ENCODE measurements at places on chromosomes 2 and 18. TPM values are rescaled to one million over a fixed set of nuclear protein-coding genes. Genes with fewer than 3 reads are reported as not detected.

Gene TRIM54
- not detected for polyA plus RNA-seq

Gene VPS4B
- polyA plus RNA-seq: 26.7 TPM

Gene SIX3
- not detected for polyA plus RNA-seq

Gene FMNL2
- 0.28 TPM for polyA plus RNA-seq

Gene PDE6D
- polyA plus RNA-seq: 25.9 TPM

Gene CHRNA1
- polyA plus RNA-seq: not detected

Gene FARP2
- 8.5 TPM for polyA plus RNA-seq

Gene GKN2
- polyA plus RNA-seq: not detected

Gene PROM2
- not detected for polyA plus RNA-seq

Gene SATB2
- polyA plus RNA-seq: 0.38 TPM

Gene NT5C1B
- polyA plus RNA-seq: not detected

DNA sequence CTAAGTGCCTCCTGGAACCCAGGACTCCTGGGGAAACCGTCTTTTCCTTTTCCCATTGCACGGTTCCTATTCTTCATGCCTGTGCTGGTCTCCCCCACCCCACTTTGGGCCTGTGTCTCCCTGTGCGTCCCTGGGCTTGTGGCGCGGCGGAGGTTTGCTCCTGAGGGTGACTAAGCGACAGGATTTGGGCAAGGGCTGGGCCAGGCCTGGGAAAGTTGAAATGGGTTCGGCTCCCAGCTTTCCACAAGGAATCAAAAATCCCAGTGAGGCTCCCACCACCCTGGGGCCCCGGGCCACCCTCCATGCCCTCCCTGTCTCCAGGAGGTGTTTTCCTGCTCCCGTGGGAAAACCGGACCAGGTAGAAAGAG is 197.6 kb downstream of the NDUFA10 start:
- DNase-seq: no peak

- no peak for DNase-seq
Measured at GRCh38 chr2:217074576-217075255, 214.9 kb upstream of the TNP1 start.

DNA sequence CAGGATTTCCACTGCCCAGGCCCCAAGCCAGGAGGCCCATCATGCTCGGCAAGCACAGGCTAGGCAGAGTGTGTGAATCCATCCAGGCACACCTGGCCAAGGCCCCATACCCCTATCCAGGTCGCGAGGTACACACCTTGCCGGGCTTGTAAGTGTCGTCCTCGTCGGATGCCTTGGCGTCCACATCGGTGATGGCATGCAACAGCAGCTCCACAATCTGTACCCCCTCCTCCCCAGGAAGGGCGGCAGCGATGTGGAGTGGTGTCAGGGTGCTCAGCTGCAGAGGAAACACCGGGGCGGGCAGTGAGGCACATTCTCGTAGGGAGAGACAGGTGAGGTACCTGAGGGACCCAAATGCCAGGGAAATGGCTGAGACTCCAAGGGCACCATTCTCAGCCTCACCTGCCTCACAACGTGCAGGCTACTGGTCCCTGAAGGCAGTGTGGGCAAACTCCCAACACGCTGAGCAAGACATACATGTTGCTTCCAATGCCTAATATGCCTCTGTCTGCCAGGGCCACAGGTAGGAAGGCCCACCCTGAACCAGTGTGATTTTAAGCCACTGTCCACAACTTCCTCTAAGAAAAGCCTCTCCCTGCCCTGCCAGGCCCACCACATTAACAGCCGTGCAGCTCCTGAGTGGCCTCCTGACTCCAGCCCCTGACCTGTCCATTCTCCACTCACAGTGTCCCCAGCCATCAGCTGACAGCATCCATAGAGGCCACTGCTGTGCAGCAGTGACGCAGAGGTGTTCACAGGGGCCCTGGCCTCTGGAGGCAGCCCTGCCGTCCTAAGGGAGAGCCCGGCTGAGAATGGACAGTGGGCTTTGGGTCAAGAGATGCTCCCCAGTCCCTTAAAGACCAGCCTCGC is 44.9 kb downstream of the ANKMY1 start:
- DNase-seq: no peak

DNA sequence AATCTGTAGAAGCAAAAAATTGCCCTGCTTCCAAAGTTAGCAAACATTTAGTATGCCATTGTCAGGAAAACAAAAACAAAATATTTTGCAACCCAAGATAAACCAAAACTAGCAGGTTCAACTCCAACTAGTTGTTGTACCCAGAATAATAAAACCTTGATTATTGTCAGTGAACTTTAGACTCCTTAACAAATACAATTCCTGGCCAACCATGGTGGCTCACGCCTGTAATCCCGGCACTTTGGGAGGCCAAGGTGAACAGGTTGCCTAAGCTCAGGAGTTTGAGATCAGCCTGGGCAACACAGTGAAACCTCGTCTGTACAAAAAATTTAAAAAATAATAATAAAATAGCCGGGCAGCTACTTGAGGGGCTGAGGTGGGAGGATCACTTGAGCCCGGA is 87.5 kb upstream of the MSH2 start:
- no peak for DNase-seq

- peak; percentile 97 for DNase-seq
Measured at GRCh38 chr2:101328474-101329007, 20.0 kb upstream of the RNF149 start.

GRCh38 chr2:191478799-191479679 is 198.9 kb upstream of the NABP1 start:
- no peak for DNase-seq

DNA sequence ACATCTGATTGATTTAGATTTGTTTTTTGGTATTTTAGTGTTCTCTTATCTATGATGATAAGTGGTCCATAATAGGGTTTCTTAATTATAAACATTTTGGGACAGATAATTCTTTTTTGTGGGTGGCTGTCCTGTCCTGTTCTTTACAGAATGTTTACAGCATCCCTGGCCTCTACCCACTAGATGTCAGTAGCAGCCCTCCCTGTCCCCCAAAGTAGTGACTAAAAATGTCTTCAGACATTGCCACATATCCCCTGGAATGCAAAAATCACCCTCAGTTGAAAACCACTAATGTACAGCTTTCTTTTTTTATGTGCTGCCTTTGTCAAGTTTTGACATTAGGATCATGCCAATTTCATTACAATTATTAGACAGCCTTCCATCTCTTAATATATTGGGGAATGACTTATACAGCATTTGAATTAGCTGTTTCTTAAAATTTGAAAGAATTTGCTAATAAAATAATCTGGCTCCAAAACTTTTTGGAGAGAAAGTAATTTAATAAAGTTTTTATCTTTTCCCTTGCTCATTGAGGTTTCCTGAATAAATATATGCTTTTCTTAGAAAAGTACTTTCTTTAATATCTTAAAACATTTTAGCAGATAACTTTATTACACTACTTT is 19.5 kb downstream of the WIPF1 start:
- DNase-seq: peak; percentile 69

DNA sequence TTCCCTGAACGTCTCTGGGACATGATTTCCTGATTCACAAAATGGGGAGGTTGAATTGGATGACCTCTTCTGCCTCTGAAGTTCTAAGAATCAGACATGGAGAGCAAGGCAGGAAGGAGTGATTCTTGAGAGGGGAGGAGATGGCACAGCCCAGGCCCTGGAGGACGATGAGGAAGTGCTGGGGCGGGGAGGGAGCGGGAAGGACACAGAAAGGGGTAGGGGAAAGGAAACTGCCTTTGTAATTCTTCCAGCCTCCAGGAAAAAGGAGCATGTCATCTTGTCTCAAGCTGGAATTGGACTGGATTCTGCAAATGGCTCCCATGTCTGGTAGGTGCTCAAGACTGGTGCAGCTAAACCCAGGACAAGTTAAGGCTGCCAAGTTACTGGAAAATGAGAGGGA is 97.0 kb upstream of the NCK2 start:
- no peak for DNase-seq

- DNase-seq: no peak
Measured at GRCh38 chr2:51620796-51621195, 588.9 kb upstream of the NRXN1 start.

DNA sequence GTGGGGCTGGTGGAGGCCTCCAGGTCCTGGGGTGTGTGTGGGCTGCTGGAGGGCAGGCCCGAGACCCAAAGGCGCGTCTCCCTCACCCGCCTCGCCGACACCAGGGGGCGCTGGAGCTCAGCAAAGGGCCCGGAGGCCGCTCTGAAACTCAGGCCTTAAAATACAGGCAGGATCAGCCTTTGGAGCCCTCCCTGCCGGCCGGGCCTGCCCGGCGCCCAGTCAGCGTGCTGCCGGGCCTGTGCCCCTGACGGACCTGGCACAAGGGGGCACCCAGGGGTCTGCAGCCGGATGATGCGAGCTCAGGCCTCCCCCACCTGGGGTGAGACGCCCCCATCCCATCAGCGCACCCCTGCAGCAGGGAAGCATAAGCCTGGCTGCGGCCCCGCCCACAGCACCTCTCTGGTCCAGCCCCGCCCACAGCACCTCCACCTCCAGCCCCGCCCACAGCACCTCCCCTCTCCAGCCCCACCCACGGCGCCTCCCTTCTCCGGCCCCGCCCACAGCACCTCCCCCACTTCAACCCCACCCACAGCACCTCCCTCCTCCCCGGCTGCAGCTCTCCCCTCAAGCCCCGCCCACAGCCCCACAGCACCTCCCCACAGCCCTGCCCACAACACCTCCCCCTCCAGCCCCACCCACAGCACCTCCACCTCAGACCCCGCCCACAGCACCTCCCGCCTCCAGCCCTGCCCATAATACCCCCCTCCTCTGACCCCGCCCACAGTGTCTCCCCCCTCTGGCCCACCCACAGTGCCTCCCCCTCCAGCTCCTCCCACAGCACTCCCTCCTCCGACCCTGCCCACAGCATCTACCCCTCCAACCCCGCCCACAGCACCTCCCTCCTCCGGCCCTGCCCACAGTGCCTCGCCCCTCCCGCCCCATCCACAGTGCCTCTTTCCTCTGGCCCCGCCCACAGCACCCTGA is 92.8 kb upstream of the OTOS start:
- no peak for DNase-seq

DNA sequence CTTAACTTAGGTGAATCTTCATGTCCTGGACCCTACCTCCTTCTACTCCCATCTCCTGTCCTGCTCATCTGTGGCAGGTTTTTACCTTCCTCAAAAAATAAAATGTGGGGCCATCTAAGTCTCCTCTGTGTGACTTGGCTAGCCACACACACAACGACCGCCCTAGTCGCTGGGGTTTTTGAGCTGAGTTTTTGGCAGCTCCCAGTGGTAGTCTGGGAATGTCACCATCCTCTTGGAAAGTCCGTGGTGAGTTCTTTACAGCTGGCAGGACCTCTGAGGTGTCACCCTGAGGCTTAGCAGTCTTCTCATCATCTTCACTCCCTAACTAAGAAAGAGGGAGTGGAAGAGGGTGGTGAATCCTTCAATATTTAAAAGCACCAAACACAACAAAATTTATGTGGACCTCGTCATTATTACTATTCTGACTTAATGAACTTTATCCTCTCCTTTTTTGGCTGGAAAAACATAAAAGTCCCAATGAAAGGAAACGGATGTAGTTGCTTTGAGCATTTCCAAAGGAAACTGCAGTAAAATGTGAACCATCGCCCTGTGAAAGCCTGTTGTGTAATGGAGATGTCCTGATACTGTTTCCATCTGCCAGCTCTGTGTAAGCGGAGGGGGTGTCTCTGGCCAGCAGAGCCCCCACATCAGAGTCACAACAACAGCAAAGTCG is 78.6 kb downstream of the VAPA start:
- DNase-seq: no peak

DNA sequence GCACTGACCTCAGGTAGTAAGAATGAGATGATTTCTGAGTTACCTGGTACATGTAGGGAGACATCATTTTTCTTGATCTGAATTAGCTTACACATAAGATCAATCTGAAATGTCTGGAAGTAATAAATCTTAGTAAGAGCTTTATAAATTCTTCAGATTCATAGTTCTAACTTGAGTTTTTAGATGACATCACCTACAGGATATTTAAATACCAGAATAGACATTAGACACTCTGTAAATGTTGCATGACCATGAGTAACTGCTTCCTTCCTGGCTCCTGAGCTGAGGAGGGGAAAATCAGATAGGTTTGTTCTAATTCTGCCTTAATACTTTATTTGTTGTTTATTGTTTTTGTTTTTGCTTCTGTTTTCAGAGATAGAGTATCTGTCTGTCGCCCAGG is 181.8 kb downstream of the PHLPP1 start:
- DNase-seq: no peak

DNA sequence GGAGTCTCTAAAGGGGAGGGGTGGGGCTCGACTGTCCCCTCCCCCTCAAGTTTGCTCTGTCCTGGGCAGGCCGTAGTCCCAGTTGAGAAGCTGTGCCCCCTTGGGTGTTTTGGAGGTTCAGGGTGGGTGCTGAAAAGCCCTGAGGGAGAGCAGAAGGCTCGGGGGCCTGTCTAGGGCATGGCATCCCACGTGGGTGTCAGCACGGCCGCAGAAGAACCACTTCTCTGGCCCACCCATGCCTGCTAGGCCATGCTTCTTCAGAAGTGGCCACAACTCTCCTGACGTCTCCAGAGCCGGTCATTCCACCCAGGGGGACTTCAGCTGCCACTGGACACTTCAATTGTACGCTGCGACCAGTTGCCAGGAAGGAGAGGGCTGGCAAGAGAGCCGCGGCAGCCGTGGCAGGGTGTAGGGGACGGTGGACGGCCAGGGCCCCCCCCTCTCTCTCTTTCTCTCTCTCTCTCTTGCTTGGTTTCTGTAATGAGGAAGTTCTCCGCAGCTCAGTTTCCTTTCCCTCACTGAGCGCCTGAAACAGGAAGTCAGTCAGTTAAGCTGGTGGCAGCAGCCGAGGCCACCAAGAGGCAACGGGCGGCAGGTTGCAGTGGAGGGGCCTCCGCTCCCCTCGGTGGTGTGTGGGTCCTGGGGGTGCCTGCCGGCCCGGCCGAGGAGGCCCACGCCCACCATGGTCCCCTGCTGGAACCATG is at the start of gene INPP5D:
INPP5D (plus strand) TSS at position 546 of the 704 bp plus-strand sequence; CDS start at position 683, 137 bp downstream.
- peak; percentile 93 for DNase-seq

DNA sequence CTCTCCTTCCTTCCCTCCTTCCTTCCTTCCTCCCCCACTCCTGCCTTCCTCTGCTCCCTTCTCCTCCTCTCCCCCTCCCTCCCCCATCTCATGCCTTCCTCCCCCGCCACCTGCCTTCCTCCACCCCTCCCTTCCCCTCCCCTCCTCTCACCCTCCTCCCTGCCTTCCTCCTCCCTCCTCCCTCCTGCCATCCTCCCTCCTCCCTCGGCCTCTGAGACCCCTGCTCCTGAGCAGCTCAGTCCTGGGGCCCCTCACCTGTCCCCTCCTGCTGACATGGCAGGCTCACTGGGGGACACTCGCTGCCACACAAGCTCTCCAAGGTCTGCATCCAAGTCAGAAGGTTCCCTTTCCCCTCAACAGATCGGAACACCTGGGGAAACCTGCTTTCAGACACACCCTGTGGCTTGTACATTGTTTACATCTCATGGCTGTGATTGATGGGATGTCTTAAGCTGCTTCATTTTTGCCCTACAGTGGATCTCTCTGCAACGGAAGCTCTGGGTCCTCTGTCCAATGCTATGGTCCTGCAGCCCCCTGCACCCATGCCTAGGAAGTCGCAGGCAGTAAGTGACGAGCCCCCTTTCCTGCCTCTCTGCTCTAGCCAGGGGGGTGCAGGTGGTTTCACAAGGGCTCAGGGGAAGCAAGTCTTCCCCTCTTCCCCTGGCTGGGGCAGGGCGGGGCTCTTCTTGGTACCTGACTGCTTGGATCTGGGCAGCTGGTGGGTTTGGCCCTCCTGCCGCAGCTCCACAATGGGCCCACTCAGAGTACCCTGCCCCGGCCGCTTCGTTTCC is 22.9 kb downstream of the ITGB1BP1 start:
- DNase-seq: no peak
